ENCODE measurements at places on chromosomes 12 and 14.

GRCh38 chr12:97046901-97047300 is 139.8 kb downstream of the NEDD1 start:
- no peak for DNase-seq

DNA sequence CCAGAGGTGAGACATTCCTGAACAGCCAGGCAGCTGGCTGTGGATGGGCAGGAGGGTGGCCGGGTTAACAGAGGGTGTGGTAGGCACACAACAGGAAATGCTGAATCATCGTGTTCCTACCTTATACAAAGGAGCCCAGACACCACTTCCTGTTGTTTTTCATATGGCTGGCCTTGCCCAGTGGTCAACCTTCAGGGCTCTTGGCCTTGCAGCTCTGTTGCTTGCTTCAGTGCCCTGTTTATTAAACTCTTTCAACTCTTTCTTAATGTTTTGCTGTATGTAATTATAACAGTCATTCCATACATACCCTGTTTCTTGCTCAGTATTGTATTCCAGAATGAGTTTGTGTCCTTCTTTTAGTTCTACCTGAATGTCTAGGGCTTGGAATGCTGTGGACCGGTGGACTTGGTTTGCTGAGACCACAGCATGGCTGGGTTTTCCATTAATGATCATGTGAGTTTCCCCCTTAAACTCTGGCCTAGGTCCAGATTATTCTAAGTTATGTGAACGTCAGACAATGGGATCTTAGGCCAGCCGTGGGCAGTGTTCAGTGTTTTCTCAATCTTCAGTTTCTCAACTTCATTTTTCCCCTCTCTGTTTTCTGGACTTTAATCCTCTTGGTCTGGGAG is 11.9 kb downstream of the CFAP54 start:
- DNase-seq: no peak

DNA sequence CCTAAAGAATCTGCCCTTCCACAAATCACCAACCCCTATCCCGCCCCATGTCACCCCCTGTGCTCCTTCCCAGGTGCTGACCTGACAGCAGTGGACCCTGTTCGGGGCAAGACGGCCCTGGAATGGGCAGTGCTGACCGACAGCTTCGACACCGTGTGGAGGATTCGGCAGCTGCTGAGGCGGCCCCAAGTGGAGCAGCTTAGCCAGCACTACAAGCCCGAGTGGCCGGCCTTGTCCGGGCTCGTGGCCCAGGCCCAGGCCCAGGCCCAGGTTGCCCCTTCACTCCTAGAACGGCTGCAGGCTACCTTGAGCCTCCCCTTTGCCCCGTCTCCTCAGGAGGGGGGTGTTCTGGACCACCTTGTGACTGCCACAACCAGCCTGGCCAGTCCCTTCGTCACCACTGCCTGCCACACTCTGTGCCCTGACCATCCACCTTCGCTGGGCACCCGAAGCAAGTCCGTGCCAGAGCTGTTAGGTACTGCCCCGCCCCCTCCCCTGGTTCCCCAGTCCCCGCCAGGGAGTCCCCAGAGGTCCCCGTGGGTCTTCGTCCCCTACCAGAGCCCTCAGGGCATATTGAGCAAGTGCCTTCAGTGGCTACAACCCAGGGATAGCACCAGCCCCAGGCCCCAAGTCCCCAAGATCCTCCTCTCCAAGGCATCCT is 2.7 kb downstream of the ANKRD33 start:
- DNase-seq: no peak

DNA sequence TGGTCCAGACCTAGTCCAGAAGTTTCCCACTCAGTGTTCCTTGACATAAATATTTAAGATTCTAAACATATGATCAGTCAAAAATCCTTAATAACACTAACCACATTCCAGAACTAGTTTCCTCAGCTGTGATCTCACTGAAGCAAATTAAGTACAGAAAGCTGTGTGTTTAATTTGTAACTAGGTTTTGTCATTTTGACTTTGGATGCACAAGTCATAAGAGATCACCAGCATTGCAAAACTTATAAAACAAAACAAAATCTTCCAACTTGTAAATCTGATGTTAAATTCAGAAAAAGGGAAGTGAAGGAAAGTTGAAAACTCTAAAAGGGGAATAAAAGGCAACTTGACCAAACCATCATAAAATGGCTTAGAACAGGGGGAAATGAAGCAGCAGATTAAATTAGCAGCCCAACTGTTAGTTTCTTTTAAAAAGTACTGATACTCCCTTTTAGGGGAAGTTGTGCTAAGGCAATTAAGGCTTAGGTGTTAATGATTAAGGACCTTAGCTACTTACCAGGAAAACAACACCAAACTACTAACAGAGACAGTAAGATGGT is 56.6 kb downstream of the SH2B3 start:
- DNase-seq: no peak

DNA sequence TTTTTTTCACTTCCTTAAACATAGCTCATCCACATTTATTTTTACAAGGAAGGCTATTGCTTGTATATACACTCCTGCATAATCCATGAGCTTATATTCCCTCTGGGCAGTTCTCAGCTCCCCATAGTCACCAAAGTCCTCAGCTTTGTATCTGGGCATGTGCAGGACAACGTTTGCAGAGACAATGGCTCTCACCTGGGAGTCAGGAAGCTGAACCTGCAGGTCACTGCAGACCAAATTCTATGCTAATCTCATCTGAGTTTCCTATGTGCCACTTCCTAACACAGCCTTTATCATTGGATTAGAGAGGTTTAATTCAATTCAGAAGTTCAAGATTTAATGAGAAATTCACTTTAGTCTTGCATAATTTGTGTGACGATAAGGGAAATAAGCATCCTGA is 131.5 kb downstream of the KCNK10 start:
- no peak for DNase-seq

DNA sequence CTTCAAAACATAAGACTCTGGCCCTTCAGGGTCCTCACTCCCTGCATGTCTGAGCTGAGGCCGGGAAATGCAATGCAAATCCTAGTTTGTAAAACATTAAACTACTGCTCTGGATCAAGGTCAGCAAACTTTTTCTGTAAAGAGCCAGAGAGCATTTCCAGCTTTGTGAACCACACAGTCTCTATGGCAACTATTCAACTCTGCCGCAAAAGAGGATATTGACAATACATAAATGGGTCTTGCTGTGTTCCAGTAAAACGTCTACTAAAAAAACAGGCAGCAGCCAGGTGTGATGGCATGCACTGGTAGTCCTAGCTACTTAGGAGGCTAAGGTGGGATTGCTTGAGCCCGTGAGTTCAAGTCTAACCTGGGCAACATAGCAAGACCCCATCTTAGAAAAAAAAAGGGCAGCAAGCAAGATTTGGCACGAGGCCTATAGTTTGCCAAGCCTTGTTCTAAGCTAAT is 22.3 kb downstream of the DDX24 start:
- DNase-seq: no peak

DNA sequence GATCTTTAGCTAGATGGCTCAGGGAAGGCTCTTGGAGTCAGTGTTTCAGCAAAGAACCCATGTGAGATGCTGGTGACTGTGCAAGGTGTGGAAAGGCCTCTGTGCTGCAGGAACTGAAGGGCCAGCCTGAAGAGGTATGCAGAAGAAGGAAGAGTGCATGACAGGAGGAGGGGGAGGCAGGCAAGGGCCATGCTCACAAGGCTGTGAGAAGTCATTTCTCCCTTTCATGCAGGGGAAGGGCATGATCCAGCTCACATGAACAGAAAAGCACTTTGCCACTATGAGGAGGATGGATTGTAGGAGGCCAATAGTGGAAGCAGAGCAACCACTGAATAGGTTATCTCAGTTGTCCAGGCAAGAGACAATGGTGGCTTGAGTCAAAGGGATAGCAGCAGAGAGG is 83.7 kb downstream of the SSPN start:
- no peak for DNase-seq

DNA sequence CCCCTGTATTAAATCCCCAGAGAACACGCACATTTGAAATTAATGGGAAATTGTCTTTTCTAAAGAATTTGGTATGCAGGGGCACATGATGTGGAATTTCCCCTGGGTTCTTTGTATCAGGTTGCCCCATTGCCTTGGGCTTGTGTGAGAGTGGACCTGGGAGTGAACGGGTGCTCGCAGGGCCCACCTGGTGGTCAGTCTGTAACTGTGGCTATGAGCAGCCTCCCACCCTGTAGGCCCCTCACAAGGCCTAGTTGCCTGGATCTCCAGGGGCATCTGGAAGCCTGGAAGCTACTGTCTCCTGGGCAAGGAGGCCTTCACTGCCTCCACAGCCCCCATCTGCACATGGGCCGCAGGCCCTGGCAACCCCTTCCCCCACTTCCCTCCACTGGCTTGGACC is 96.7 kb downstream of the SLC25A47 start:
- no peak for DNase-seq

- no peak for DNase-seq
Observed at GRCh38 chr12:131550121-131550520, 160.8 kb upstream of the SFSWAP start.

GRCh38 chr14:87142551-87143211 is 850.3 kb downstream of the GALC start:
- no peak for DNase-seq

DNA sequence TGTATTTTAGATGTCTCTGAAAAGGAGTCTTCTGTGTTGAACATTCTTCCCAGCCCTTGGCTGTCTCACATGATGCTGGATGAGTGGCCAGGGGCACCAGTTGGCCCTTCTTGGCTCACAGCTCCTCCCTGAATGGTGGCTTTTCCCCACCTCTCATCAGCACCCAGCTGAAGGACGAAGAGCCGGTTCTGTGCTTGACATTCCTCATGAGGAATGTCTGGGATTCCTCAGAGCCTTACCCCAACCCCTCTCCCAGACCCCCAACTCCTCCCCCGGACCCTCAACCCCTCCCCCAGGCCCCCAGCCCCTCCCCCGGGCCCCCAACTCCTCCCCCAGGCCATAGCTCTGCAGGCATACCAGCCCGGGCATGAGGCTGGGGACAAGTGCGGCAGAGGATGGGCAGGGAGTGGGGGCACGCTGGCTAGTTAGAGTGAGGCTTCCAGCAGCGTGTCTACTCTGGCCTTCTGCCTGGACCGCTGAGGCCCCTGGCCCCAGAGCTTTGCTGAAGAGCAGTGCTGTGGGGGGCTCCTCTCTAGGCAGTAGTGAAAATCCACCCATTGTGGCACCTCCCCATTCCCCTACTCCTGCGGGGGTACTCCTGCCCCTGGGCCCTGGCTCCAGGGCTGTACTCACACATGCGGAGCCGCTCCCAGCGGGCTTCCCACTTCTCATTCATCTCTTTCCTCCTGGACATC is 64.3 kb downstream of the PLEKHG3 start:
- DNase-seq: no peak

DNA sequence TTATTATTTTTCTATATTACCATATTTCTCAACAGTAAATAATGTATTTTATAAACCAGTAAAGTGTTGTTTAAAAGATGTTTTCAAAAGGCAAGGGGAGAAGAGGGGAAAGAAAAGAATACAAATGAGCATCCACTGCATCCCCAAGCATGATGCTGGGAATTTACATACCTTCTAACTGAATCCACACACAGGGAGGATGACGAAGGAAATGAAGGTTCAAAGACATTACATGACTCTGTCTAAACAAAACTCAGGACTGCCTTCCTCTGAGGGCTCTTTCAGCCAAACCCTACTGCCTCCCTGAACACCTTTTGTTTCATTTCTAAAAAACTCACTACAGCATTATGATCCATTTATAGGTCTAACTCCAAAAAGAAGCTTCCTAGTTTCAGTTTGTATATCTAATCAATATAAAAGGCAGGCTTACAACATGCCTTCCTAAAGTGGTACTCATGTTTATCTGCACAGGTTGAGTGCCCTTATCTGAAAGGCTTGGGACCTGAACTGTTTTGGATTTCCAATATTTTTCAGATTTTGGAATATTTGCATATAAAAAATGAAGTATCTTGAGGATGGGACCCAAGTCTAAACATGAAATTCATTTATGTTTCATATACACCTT is 30.3 kb downstream of the DICER1 start:
- no peak for DNase-seq

DNA sequence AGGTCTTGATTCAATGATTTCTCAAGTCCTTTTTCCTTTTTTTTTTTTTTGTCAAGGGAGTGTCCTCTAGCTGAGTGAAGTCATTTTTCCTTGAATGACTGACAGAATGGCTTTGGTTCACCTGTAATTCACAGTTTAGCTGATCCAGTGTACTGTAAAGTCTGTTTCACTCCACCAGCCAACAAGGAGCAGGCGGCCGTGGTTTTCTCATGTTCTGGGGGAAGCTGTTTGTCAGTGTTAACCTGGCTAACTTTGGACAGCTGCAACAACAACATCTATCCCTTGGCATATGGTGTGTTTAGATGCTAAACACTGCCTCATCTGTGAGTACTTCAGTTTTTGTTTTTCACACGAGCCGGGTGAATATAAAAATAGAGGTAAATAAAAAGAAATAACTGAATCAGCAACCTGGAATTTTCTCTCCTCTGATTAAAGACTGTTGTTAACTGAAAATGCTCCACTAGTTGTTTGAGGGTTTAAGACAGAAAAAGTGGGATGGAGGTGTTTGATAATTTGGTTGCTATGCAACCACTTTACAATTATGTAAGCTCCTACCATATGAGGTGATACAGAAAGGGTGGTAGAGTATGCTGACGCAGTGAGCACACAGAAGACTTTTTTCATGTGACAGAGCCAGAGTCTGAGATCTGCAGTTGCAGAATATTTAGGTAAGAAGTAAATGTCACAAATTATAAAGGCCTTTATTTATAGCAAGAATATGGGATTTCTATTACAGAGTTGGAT is 50.3 kb upstream of the SLC2A13 start:
- DNase-seq: peak; percentile 77

- no peak for DNase-seq
Observed at GRCh38 chr12:105351523-105351922, 21.0 kb downstream of the C12orf75 start.

DNA sequence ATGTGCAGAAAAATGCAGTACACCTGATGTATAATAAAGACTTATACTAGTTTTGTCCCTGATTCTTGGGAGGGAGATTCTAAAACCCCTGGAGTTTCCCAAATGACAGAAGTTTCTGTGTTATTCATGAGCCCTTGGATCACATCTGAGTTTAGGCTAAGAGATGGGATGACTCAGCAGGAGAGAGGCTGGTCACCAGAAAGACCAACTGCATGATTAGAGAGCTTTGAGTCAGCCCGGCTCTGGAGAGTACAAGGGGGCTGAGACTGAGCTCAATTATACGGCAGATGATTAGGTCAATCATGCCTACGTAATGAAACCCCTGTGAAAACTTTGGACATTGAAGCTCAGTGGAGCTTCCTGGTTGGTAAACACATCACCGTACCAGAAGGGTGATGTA is 174.2 kb downstream of the SSPN start:
- DNase-seq: no peak

GRCh38 chr14:88985654-88986053 is 161.2 kb downstream of the TTC8 start:
- peak; percentile 100 for DNase-seq

DNA sequence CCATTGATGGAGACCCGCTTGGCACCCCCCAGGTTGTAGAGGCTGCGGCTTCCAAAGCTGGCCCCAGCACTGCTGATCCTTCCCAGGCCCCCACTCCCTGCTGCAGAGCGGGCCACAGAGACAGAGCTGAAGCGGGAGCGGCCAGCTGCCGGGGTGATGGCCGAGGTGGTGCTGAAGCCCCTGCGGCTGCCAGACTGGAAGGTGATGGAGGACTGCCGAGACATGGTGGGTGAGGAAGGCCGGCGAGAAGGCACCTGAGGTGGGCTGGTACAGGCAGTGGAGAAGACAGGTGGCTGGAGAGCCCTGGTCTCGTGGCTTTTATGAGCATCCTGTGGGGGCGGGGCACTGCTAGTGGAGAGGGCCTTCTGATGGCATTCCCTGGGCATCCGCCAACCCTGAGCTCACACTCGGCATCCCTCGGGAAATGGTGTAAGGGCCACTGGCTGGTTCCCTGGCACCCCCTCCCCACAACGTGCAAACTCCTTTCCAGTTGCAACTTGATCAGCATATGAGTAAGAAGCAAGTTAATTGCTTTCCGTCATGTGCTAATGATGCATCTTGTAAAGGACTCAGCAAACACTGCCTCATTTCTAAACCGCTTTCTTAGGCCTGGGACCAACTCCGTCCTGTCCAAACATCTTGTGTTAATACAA is at the start of gene KRT75:
TSS of gene KRT75 (minus strand) at position 291 of the 653 bp plus-strand sequence. CDS start at position 224, 67 bp downstream.
- no peak for DNase-seq

Measured in NCI-H524 (cell line).